ENCODE measurements at places on chromosomes 5 and 9.

GRCh38 chr5:60526336-60526875 is 173.6 kb downstream of the DEPDC1B start:
- no peak for DNase-seq
- H3K27ac ChIP-seq: no peak overlapping the region
- H3K4me3 ChIP-seq: no peak overlapping the region
- H3K27me3 ChIP-seq: no peaks in the 10 kb centered on the region
- H3K36me3 ChIP-seq: no peaks in the 10 kb centered on the region

GRCh38 chr9:19925674-19926503 is 137.1 kb upstream of the SLC24A2 start:
- H3K36me3 ChIP-seq: no peaks in the 10 kb centered on the region
- H3K27ac ChIP-seq: no peak overlapping the region
- H3K4me1 ChIP-seq: no peaks in the 10 kb centered on the region
- H3K4me3 ChIP-seq: peak overlapping the region; percentile 25
- peak; percentile 63 for DNase-seq

GRCh38 chr9:116860509-116861120 is 173.5 kb downstream of the TRIM32 start:
- H3K4me1 ChIP-seq: no peaks in the 10 kb centered on the region
- H3K27me3 ChIP-seq: no peaks in the 10 kb centered on the region
- no peak overlapping the region for H3K27ac ChIP-seq
- DNase-seq: peak; percentile 59
- no peak overlapping the region for H3K4me3 ChIP-seq

GRCh38 chr5:67192719-67193438 is 3.7 kb downstream of the CD180 start:
- no peak overlapping the region for H3K27ac ChIP-seq
- H3K4me3 ChIP-seq: no peak overlapping the region
- H3K4me1 ChIP-seq: peaks cover 11% of the 10 kb centered on the region
- DNase-seq: no peak
- H3K36me3 ChIP-seq: no peaks in the 10 kb centered on the region

DNA sequence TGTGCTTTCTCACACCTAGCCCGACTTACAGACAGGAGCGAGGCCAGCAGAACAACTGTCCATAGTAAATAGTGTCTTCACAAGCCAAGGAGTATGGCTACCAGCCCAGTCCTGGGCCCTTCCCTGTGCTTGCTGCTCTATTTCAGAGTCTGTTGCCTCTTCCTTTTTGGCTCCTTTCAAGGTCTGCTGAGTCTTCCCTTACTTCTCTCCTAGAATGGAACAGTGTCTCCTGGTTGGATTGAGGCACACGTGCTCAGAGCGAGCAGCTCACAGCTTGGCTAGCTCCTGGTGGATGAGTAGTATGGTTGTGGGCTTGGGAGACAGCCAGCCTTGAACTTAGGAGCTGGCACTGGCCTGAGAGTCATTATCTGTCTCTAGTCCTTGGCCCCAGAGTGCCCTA is 72.8 kb downstream of the TLE4 start:
- no peak overlapping the region for H3K27ac ChIP-seq
- H3K4me3 ChIP-seq: no peak overlapping the region
- DNase-seq: no peak
- no peaks in the 10 kb centered on the region for H3K27me3 ChIP-seq

- H3K36me3 ChIP-seq: no peaks in the 10 kb centered on the region
- no peak for DNase-seq
- H3K27ac ChIP-seq: peak overlapping the region; percentile 98
- H3K4me3 ChIP-seq: peak overlapping the region; percentile 41
Observed at GRCh38 chr9:129412814-129413536, 207.9 kb downstream of the C9orf50 start.

DNA sequence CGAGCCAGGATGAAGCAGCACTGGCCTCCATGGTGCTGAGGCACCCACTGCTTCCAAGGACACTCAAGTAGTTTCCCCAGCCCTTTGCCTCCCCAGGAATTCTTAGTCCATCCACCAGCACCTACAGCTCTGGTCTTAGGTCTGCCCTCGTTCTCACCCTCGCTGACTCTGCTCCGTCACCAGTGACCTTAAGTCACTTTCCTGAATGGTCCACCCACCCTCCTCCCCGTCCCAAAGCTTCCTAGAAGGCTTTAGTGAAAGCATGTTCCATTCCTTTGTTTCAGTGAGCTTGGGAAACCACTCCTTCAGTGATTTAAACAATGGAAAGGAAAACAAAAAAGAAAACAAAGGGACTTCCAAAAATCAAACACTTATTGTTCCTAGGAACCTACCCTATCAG is 54.6 kb upstream of the MAP3K1 start:
- no peak overlapping the region for H3K4me3 ChIP-seq
- H3K4me1 ChIP-seq: peaks cover 8% of the 10 kb centered on the region
- no peak for DNase-seq
- no peak overlapping the region for H3K27ac ChIP-seq
- H3K27me3 ChIP-seq: no peaks in the 10 kb centered on the region

DNA sequence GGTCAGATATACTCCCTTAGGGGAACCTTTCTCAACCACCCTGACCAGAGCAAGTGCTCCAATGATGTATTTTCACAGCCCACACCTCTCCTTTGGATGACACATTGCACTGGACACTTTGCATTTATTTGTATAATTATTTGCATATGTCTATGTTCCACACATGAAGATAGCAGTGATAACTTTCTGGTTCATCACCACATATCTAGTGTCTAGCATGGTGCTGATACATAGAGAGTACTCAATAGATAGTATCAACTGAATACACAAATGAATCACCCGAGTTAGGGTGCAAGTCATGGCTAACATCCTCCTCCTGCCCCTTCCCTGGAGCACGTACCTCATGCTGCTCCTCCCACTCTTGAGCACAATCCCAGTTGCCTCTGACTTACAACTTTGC is 617.6 kb downstream of the EBF1 start:
- no peak for DNase-seq
- H3K4me3 ChIP-seq: no peak overlapping the region
- H3K4me1 ChIP-seq: no peaks in the 10 kb centered on the region
- H3K36me3 ChIP-seq: no peaks in the 10 kb centered on the region

DNA sequence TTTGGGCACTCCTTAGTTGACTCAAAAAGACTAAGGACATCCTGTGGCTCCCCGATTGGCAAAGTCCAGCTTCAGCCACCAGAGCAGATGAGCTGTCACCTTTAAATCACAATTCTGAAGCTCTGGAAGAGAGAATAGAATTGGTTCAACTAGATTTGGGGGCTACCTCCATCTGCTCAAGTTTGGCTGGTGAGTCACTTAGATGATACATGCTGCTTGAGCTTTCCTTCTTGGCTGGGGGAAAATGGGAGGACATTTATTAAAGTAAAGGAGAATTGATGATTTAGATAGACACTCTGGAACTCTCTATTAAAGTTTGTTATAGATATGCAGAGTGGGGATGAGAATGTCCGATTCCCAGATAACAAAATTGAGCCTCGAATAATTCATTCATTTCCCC is 30.0 kb upstream of the GRIA1 start:
- no peak overlapping the region for H3K4me3 ChIP-seq
- no peak for DNase-seq
- H3K27me3 ChIP-seq: no peaks in the 10 kb centered on the region
- no peak overlapping the region for H3K27ac ChIP-seq
- no peaks in the 10 kb centered on the region for H3K36me3 ChIP-seq

Measured in SJSA1 (cell line).